ENCODE measurements at places on chromosomes 1 and 21. TPM values are rescaled to one million over a fixed set of nuclear protein-coding genes. Genes with fewer than 3 reads are reported as not detected.

- DNase-seq = peak; percentile 45
Measured at GRCh38 chr1:183218971-183219615, 33.0 kb downstream of the LAMC2 start.

DNA sequence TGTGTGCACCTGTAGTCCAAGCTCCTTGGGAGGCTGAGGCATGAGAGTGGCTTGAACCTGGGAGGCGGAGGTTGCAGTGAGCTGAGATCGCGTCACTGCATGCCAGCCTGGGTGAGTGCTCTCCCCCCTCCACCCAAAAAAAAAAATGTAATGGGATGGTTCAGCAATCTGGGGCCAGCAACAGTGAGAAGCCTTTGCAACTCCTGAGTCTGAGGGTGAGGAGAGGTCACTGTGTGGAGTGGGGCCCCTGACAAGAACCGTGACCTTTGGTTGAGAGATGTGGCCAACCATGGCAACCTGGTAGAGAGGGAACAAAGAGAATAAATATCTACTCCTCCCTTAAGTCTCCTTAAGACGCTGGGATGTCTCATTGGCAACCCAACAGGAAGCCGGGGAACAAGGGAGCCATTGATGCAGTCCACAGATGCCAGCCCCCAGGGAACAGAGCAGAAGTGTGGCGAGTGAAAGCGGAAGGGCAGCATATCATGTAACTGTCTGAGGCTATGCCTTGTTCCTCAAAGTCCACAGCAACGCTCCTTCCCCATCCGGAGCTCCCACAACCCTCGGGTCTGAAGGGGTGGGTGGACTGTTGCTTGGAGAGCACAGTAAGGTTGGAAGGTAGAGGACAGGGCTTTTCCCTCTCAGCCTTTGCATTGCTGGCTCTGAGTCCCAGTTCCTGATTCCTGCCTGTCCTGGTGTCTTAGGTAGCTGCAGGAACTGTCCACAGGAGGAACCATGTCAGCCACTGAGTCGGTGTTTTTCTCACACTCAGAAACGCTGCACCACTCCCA, 8.3 kb downstream of the TRNP1 start:
- peak; percentile 60 for DNase-seq

DNA sequence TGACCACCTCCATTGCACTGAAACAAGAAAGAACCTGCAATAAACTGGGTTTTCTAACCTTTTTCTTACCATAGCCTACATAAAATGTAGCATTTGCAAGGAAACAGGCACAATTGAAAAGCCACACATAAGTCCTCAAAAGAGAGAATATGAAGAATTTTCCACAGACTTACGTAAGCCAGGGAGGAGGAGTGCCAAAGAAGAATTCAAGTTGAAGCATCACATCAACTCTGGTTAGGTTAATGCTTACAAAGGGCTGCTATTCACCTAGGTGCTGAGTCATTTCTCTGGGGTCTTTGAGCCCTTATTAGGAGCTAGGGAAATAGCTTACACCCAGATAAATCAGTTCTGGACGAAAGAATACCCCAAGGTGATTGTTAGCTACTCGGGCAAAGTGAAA, 9.6 kb downstream of the OSCP1 start:
- no peak for DNase-seq

DNA sequence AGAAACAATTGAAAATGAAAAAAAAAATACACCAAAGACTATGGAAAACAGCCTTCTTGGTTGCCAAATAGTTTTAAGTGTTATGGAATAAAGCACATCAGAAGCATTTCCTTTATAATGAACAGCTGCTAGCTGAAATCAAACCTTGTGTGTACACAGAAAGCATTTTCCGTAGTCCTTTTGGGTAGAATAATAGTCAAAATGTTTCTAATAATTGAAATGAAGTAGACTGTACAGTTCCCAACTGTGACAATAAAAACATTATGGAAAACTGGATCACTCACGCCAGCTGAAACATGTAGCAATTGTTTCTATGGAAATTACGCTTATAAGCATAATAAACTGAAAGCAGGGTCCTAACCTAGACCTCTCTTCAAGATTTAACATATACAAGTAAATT, 856.3 kb upstream of the B3GALT2 start:
- no peak for DNase-seq

GRCh38 chr21:43667191-43667904, 8.0 kb downstream of the RRP1B start:
- DNase-seq = no peak

DNA sequence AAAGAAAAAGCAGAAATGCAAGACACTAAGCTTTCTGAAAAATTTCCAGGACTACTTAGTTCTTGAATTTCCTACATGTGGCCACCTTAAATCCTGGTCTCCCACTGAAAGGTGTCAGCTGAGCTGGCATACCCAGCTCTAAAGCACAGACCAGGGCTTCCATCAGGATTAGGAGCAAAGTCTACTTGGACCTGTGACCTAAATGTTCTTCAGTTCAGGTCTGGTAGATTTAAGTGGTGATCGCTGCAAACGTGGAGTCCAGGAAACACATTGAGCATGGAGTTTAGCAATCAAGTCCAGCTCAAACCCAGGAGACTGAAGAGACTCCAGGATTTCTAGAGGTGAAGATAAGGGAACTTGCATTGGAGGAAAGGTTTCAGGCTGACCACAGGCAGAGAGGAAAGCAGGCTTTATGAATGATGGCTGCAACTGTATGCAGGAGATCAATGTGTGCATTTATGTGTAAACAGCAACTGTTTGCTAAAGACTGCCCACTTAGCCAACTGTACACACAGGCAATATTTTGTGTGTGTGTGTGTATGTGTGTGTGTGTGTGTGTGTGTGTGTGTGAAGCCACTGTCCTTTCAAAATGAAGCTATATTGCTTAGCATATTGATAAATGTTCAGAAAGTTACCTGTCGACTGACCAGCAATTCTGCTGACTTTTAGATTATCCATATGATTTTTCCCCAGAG, 75.2 kb downstream of the LMX1A start:
- no peak for DNase-seq

GRCh38 chr1:208132287-208132882, 111.8 kb downstream of the PLXNA2 start:
- DNase-seq = peak; percentile 86

Gene CYP4A11
- total RNA-seq = not detected

DNA sequence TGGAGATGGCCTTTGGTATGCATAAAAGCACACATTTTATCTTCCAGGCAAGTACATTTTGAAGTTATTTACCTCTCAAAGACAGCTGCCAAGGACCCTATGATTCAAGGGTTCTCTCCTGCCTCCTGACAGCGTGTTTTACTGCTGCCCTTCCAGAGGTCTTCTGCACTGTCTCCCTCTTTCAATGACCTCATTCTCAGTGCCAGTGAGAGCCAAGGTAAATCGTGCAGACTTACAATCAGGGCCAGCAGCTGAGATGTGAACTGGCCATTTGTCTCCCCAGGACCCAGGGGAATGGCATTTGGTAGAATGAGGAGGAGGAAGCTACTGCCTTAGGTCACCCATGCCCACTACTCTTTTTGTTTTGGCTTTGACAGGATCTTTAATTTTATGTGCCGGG, 84.2 kb upstream of the FGGY start:
- DNase-seq = no peak

Gene GIPC2
- 3.1 TPM for total RNA-seq

- DNase-seq = peak; percentile 38
Measured at GRCh38 chr1:165914136-165914798, 86.9 kb downstream of the UCK2 start.

Gene ADAM30
- total RNA-seq = not detected

Gene CSF3R
- total RNA-seq = 8.3 TPM

DNA sequence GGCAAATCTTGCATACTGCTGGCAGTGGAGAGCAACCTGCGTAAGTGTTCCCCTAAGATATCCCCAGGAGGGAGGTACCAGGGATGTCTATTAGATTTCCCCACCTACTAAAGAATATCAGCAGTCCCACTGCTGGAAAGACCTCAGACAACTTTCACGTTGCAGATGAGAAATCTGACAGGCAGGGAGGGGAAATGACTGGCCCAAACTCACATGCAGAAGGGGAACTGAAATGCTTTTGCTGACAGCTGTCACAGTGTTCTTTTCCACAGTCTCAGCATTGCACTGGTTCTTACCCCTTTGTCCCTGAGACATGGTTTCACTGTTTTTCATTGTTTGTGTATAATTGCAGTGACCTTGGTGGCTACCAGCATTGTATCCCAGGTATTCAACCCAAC, 84.8 kb upstream of the ATP1A1 start:
- DNase-seq = no peak

Gene OR2T11
- not detected for total RNA-seq

DNA sequence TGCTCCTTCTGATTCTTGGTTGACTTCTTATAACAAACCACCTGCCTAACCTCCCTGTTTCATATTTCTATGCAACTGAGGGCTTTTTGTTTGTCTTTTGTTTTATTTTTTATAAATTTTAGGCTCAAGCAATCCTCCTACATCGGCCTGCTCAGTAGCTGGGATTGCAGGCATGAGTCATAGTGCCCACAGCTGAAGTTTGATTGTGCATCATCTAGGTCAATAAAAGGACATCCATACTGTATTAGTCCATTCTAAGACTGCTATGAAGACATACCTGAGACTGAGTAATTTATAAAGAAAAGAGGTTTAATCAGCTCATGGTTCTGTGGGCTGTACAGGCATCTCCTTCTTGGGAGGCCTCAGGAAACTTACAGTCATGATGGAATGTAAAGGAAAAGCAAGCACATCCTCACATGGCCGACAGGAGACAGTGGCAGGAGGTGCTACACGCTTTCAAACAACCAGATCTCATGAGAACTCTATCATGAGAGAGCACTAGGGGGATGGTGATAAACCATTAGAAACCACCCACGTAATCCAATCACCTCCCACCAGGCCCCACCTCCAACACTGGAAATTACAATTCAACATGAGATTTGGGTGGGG, 285.0 kb downstream of the SIPA1L2 start:
- DNase-seq = no peak

Gene HEYL
- 19.1 TPM for total RNA-seq

GRCh38 chr1:98305362-98305761, 356.2 kb upstream of the SNX7 start:
- no peak for DNase-seq

Data from left cardiac atrium (tissue), 4 donors.